ENCODE measurements at places on chromosomes 16 and 17. TPM values are rescaled to one million over a fixed set of nuclear protein-coding genes. Genes with fewer than 3 reads are reported as not detected.

DNA sequence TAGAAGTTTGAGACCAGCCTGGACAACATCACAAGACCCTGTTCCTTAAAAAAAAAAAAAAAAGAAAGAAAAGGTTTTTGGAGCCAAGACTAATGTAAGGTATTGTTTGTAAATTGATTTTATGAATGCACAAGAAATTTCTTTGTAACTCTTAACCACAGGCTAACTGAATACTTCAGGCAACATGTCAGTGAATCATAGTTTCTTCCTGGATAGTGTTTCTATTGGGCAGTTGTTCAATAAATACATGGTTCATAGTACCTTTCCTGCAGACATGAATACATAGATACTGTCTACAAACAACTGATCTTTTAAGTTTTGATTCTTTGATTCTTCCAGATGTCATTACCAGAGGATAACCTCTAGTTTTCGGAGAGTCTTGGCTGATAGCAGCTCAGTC is 11.6 kb downstream of the DDX42 start:
- H3K4me3 ChIP-seq = no peak overlapping the region
- H3K27me3 ChIP-seq = no peaks in the 10 kb centered on the region
- H3K4me1 ChIP-seq = no peaks in the 10 kb centered on the region
- peaks cover 9% of the 10 kb centered on the region for H3K36me3 ChIP-seq
- H3K27ac ChIP-seq = peak overlapping the region; percentile 9

GRCh38 chr16:88570691-88571092 is 489 bp downstream of the ZC3H18 start:
- peak overlapping the region; percentile 61 for H3K27ac ChIP-seq
- peaks cover 8% of the 10 kb centered on the region for H3K27me3 ChIP-seq
- peak; percentile 19 for DNase-seq
- H3K36me3 ChIP-seq = no peaks in the 10 kb centered on the region
- peaks cover 14% of the 10 kb centered on the region for H3K4me1 ChIP-seq

DNA sequence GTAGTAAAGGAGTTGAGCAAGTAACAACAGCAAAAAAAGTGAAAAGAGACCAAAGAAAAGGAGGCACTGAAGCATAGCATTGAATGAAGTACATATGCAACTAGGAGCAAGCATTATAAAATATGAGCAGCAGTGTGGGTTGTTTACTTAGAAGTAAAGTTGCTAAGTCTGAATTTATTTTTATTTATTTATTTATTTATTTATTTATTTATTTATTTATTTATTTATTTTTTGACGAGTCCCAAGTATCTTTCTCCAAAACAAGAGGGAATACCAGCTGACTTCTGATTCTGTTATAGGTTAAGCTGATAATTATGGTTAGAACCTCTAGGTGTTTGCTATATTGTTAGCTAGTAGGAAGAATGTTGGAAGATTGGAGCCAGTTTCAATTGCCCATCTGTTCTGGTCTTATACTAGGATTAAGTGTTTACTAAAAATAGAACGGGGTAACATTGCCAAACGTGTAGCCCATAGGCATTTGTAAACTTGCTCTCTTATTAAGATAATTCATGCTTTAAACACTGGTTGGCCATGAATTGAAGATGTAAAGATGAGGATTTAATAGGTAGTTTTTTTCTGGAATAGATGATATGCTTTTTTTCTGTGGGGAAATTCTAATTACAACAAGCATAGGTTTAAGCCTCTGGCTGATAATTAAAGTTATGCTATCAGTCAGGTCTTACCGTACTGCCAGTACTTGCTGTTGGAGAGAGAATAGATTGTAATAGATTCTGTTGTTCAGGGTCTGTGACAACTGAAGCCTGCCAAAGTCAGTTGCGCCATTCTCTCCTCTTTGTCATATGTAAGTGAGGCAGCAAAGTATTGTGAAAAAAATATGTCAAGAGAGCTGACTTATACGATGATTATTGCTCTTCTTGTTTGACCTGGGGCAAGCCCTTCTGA is 66.7 kb downstream of the PPM1E start:
- no peak overlapping the region for H3K27ac ChIP-seq
- no peak for DNase-seq
- no peaks in the 10 kb centered on the region for H3K36me3 ChIP-seq

GRCh38 chr16:51592001-51592501 is 441.0 kb upstream of the SALL1 start:
- H3K36me3 ChIP-seq = no peaks in the 10 kb centered on the region
- H3K27ac ChIP-seq = no peak overlapping the region
- no peak overlapping the region for H3K4me3 ChIP-seq
- DNase-seq = no peak
- no peaks in the 10 kb centered on the region for H3K27me3 ChIP-seq

- H3K4me3 ChIP-seq = no peak overlapping the region
- H3K27me3 ChIP-seq = peaks cover 7% of the 10 kb centered on the region
- DNase-seq = peak; percentile 39
- no peak overlapping the region for H3K27ac ChIP-seq
These were observed 91.8 kb upstream of the CLEC18A start for GRCh38 chr16:69859105-69859989.

DNA sequence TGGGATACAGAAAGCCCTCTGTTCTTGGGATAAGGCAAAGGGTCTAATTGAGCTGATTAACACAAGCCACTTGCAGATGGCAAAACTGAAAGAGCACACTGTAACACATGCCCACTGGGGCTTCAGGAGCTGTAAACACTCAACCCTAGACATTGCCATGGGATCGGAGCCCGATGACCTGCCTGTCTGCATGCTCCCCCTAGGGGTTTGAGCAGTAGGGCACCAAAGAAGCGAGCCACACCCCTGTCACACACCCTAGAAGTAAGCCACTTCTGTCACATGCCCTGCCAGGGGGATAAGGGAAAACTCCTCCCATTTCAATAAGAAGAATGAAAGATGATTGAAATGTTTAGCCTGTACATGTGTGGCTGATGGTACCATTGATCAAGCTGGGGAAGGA is 81.3 kb upstream of the IRX6 start:
- no peaks in the 10 kb centered on the region for H3K36me3 ChIP-seq
- no peak overlapping the region for H3K27ac ChIP-seq
- H3K27me3 ChIP-seq = peaks cover 1% of the 10 kb centered on the region
- peaks cover 12% of the 10 kb centered on the region for H3K4me1 ChIP-seq
- DNase-seq = no peak

- no peaks in the 10 kb centered on the region for H3K4me1 ChIP-seq
- no peak overlapping the region for H3K27ac ChIP-seq
- H3K36me3 ChIP-seq = no peaks in the 10 kb centered on the region
These were observed 1.2 kb downstream of the TNFRSF17 start for GRCh38 chr16:11966173-11966572.

DNA sequence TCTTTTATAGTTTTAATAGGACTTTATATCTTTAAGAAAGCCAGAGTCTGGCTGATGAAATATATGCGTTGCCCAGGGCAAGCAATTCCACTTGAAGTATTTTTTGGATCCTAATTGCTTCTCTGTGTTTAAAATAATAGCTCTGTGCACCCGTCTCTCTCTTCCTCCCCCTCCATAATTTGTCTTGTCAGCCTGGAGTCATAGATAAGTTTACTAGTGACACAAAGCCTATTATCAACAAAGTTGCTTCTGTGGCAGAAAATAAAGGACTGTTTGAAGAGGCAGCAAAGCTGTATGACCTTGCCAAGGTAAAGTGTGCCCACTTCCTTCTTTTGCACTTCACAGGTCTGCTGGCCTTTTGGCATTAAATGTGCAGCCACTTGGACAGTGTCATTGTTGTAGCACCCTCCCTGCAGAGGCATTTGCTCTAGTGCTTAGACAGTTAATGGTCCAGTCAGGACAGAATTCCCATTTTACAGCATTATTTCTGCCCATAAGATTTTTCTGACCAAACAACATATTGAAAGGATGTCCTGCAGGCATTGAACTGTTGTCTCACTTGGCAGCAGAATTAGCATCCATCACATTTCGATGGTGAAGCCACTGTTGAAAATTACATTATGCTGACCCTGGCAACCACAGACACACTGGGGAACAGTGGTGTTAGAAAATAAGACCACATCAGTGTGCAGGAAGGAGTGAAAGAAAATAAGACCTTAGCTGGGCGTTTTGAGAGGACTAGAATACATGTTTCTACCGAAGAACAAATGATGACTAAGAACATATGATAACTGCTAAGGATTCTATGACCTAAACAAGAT is 28.4 kb upstream of the SLC12A3 start:
- no peak overlapping the region for H3K4me3 ChIP-seq
- no peak for DNase-seq
- no peaks in the 10 kb centered on the region for H3K27me3 ChIP-seq
- H3K36me3 ChIP-seq = peaks cover 19% of the 10 kb centered on the region
- H3K4me1 ChIP-seq = peaks cover 21% of the 10 kb centered on the region
- H3K27ac ChIP-seq = no peak overlapping the region

- DNase-seq = no peak
- H3K27ac ChIP-seq = no peak overlapping the region
- H3K36me3 ChIP-seq = peaks cover 13% of the 10 kb centered on the region
- no peak overlapping the region for H3K4me3 ChIP-seq
- H3K27me3 ChIP-seq = no peaks in the 10 kb centered on the region
These were observed 10.6 kb downstream of the PHF12 start for GRCh38 chr17:28940675-28941074.

GRCh38 chr16:74743668-74744299 is 30.8 kb downstream of the FA2H start:
- no peaks in the 10 kb centered on the region for H3K36me3 ChIP-seq
- H3K27me3 ChIP-seq = peaks cover 2% of the 10 kb centered on the region
- DNase-seq = no peak
- H3K27ac ChIP-seq = no peak overlapping the region
- no peak overlapping the region for H3K4me3 ChIP-seq
- H3K4me1 ChIP-seq = no peaks in the 10 kb centered on the region

- no peak overlapping the region for H3K27ac ChIP-seq
- no peaks in the 10 kb centered on the region for H3K36me3 ChIP-seq
- peaks cover 8% of the 10 kb centered on the region for H3K4me1 ChIP-seq
- no peak for DNase-seq
- H3K27me3 ChIP-seq = peaks cover 16% of the 10 kb centered on the region
These were observed 38.0 kb upstream of the PHB1 start for GRCh38 chr17:49452661-49453060.

GRCh38 chr17:42138749-42139492 is 15.9 kb downstream of the RAB5C start:
- no peak overlapping the region for H3K4me3 ChIP-seq
- no peak overlapping the region for H3K27ac ChIP-seq
- peaks cover 5% of the 10 kb centered on the region for H3K27me3 ChIP-seq
- H3K36me3 ChIP-seq = peaks cover 13% of the 10 kb centered on the region

DNA sequence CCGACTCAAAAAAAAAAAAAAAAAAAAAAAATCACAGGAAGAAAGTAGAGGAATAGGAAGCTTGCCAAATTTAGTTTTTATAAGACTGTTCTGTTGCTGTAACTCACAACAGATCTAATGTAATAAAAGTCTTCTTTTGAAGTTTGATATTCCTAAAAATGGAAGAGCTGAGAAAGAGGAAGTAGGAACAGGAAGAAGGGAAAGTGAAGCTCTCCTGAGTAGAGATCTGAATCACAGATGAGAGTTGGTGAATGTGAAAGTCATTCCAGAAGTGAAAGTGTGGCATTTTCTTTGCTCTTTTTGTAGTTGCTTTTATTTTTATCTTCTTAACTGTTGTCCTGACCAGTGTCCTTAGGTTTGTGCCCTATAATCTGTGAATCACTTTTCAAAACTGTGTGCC is 2.1 kb downstream of the NMT1 start:
- H3K27me3 ChIP-seq = peaks cover 2% of the 10 kb centered on the region
- H3K36me3 ChIP-seq = no peaks in the 10 kb centered on the region
- H3K4me1 ChIP-seq = peaks cover 18% of the 10 kb centered on the region
- no peak for DNase-seq
- no peak overlapping the region for H3K27ac ChIP-seq
- peak overlapping the region; percentile 21 for H3K4me3 ChIP-seq

The ASGR1 gene
- 23.9 TPM for total RNA-seq

The SOX9 gene
- 5.1 TPM for total RNA-seq

The FBXL16 gene
- total RNA-seq = not detected

Measured in endothelial cell (in vitro differentiated cells).